ENCODE measurements at places on chromosomes 13 and 19.

DNA sequence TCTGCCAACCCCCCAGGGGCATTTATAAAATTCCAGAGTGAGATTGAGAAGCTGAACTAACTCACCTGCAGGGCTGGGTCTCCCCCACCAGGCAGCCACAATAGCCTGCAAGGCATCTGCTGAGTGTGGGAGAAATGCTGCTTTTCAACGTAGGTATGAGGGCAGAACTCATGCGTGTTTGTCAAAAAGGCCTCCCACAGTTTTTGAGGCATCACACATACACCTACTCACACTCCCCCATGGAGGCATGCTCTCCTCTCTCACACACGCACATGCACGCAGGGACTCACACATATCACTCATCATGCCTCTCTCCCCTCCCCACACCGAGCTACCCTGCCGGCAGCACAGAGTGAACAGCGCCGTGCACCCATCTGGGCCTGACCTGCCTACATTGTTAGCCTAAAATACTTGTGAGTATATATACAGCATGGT lies 390.5 kb downstream of the FGF9 start:
- DNase-seq = no peak

DNA sequence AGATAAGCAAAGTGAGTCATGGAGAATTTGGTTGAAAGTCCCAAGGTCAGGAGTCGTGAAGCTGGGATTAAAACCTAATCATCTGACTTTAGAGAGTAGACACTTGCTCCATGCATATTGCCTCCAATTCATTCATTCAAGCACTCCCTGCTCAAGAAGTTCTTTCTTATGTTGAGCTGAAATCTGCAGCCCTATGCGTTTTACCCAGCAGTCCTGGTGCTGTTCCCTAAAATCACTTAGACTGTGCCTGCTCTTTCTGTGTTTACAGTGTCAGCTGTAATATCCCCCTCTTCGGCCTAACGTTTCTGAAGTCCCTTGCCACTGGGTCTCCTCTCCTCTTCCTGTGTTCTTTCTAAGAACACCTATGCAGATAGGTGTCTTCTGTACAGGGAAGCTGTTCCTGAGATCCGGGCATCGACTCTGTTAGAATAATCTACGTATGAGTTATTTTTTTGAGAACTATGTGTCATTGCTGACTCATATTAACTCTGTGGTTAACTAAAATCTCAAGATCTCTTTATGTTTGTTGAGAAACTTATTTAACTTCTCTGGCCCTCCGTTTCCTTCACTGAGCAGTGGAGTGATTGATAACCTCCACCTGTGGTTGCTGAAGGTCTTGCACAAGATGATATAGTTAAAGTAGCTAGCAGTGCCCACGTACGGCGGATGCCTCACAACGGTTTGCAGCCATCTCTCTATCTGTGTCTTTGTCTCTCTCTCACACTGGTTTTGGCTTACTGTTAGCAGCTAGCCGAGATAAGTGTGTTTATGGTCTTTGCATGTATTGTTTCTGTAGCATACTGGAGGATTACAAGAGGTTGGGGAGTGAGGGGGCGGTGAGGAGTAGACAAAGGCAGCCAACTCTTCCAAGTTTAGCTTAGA lies 4.7 kb downstream of the ALOX5AP start:
- peak; percentile 52 for DNase-seq

GRCh38 chr13:60260440-60260839 lies 96.7 kb upstream of the DIAPH3 start:
- DNase-seq = no peak

- DNase-seq = no peak
These were observed 56.8 kb downstream of the DNAJC15 start for GRCh38 chr13:43080199-43080598.

DNA sequence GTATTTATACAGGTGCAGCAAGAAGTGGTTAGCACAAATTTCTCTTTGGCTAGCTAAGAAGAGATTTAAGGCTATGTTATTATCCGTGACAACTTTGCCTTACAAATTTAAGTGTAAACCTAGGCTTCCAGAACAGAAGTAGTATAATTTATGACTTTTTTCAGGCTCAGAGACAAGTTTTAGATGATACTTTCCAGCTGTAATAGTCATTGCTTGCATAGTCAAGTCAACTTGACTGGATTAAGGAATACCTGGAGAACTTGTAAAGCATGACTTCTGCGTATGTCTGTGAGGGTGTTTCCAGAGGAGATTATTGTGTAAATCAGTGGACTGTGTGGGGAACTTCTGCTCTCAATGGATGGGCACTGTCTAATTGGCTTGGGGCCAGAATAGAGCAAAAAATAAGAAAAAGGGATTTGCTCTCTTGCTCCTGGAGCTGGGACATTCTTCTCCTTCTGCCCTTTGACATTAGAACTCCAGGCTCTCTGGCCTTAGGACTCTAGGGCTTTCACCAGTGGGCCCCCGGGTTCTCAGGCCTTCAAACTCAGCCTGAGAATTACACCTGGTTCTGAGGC lies 33.0 kb downstream of the CYSLTR2 start:
- no peak for DNase-seq

- no peak for DNase-seq
These were observed 1167.3 kb downstream of the UQCRFS1 start for GRCh38 chr19:28045621-28046020.

DNA sequence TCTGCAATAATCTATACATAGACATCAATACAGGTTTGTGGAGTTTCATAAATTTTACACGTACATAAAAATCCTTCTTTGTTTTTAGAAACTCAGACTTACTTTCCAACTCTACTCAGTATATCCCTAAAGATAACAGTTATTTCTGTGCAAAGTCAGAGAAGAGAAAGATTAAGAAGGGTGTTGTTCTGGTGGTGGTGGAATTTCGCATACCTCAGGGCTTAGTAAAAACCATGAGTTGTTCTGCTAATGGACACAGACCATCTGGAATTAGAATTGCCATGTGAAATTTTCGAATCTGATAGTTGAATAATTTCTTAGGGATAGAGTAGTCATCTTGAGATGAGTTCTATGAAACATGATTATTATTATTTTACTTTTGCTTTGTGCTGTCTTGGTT lies 102.7 kb downstream of the ZAR1L start:
- DNase-seq = no peak

- no peak for DNase-seq
These were observed 4.9 kb downstream of the ZNF878 start for GRCh38 chr19:12047868-12048267.

- no peak for DNase-seq
These were observed 125.4 kb upstream of the ABCC4 start for GRCh38 chr13:95426631-95427030.

DNA sequence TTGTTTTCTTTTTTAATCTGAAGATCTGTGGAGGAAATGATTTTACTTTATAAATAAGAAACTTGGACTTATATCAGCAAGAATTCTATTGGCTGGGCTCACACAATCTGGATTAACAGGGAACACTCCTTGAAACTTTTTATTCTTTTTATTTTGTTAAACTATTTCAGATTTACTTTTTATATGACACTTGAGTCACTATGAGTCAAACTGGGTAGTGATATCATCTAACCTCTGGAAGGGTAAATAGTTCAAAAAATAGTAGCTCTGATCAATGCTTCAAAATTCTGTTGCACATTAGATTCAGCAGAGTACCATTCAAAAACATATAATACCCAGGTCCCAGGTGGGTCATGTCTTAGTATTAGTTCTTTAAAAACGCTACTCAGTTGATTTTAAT lies 55.1 kb upstream of the NBEA start:
- no peak for DNase-seq

DNA sequence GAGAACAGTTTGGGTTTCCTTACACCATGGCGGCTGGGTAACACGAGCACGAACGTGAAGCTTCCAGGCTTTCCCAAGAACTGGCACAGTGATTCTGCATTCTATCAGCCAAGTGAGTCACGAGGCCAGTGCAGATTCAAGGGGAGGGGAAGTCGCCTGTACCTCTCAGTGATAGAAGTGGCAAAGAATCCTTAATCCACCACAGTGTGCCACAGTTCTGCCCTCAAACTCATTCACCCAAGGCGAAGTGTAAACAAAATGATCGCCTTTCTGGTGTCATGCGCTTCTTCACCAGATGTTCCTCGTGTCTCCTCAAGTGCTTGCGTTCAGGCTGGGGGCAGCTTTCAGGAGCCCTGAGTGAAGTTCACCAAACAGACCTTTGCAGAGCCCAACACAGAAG lies 24.9 kb upstream of the AMER2 start:
- DNase-seq = no peak

All from HCT116 (cell line).